Cardiac septum (tissue), 1 donor: ENCODE measurements at places on chromosomes 12 and 14. TPM values are rescaled to one million over a fixed set of nuclear protein-coding genes. Genes with fewer than 3 reads are reported as not detected.
A peak's percentile ranks its signal among the peaks of the same experiment; 100 is the strongest.

DNA sequence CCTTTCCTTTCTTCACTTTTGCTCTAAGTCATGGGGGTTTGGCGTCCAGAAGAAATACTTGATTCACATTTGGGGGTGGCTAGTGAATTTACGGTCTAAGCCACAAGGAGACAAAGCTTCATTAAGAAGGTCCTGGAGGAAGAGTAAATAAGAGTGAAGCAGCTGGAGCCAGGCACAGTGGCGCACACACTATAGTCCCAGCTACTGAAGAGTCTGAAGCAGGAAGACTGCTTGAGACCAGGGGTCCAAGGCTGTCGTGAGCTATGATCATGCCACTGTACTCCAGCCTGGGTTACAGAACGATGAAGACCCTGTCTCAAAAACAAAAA lies 23.3 kb downstream of the ACTN1 start:
- no peak for DNase-seq

C12orf54 gene
- total RNA-seq = not detected

GRCh38 chr12:87779016-87779415 lies 250.2 kb downstream of the C12orf50 start:
- DNase-seq = no peak

CDKN3 gene
- 4.7 TPM for total RNA-seq

GRCh38 chr14:73503648-73504047 lies 12.9 kb downstream of the RIOX1 start:
- DNase-seq = no peak

- no peak for DNase-seq
Observed at GRCh38 chr14:100304825-100305323, 1.4 kb downstream of the SLC25A29 start.

GRCh38 chr14:68146818-68147217 lies 327.2 kb downstream of the RAD51B start:
- no peak for DNase-seq

BATF gene
- 0.65 TPM for total RNA-seq

- DNase-seq = no peak
Observed at GRCh38 chr12:88308825-88309224, 166.7 kb downstream of the TMTC3 start.

DNA sequence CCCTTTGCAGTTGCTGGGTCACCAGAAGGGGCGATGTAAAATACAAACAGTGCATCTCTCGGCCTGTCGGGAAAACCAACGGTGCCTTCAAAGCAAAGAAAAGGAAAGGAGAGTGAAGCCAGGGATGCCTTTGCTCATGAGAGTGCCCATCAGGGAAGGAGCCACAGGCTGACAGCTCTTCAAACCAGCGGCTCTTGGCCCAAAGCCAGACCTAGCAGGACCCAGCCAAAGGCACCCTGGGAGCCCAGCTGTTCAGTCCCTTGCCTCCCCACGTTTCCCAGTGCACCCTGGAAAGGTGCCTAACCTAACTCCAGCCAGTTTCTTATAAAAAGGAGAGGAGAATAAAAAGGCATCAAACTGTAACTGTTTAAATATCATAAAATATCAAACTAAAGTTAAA lies 29.2 kb downstream of the PRMT8 start:
- no peak for DNase-seq

GRCh38 chr12:132404951-132405741 lies 75.8 kb upstream of the GALNT9 start:
- no peak for DNase-seq

- DNase-seq = no peak
Observed at GRCh38 chr14:60515511-60516289, 6.8 kb downstream of the SIX6 start.

- DNase-seq = no peak
Observed at GRCh38 chr14:22485178-22485577, 103.8 kb downstream of the DAD1 start.

DNA sequence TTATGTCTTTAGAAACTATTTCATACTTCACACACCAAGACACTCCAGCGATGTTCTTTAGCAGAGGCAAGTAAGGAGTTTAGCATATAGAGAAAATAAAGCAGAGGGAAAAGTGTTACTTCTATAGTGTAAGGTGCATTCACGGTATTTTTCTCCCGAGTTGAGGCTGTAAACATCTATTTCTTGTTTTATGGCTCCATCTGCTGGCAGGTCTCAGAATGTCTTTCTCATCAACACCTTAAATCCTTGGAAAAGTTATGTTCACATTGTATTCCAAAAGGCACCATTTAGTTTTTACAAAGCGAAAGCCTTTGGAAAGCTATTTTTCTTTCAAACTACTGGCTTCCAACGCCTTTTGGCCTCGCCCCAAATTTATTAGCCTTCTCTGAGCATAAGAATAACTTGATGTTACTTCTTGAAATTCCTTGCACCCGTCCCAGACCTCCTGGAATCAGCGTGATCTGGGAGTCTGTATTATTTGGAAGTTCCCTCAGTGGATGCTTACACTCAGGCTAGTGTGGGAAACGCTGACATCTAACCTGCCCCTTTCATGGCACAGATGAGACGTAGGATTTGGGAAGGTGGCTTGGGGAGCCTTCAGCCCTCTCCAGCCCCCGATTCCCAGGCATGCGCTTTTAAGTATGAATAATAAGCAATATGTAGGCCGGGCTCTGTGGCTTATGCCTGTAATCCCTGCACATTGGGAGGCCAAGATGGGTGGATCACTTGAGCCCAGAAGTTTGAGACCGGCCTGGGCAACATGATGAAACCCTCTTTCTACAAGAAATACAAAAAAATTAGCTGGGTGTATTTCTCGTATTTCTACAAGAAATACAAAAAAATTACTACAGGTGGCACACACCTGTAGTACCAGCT lies 1.9 kb upstream of the PIWIL1 start:
- DNase-seq = no peak

- no peak for DNase-seq
Observed at GRCh38 chr12:78562368-78563205, 302.0 kb upstream of the SYT1 start.

DNA sequence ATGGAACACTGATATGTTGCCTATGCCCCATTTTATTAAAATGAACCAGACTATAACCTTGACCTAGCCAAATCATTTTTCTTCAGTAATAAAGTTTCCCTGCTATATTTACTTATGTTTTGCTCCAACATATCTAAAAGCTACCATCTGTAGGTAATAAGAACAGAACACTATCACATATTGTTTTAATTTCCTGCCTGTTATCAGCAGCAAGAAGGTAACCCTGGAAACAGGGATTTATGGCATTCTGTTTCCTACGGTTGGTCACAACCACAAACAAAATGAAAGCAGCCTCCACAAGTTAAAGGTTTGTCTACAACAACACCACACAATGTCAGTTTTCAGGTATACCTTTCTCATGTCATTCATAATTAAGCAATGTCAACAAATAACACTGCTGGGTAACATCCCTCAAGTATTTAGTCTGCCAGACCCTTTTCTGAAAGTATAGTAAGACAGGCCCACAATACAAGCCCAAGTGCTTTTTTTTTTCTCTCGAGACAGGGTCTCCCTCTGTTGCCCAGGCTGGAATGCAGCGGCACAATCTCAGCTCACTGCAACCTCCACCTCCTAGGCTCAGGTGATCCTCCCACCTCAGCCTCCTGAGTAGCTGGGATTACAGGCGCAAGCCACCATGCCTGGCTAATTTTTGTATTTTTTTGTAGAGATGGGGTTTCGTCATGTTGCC lies 25.5 kb downstream of the GCH1 start:
- no peak for DNase-seq

- DNase-seq = no peak
Observed at GRCh38 chr12:89729946-89730459, 21.4 kb upstream of the ATP2B1 start.

DNA sequence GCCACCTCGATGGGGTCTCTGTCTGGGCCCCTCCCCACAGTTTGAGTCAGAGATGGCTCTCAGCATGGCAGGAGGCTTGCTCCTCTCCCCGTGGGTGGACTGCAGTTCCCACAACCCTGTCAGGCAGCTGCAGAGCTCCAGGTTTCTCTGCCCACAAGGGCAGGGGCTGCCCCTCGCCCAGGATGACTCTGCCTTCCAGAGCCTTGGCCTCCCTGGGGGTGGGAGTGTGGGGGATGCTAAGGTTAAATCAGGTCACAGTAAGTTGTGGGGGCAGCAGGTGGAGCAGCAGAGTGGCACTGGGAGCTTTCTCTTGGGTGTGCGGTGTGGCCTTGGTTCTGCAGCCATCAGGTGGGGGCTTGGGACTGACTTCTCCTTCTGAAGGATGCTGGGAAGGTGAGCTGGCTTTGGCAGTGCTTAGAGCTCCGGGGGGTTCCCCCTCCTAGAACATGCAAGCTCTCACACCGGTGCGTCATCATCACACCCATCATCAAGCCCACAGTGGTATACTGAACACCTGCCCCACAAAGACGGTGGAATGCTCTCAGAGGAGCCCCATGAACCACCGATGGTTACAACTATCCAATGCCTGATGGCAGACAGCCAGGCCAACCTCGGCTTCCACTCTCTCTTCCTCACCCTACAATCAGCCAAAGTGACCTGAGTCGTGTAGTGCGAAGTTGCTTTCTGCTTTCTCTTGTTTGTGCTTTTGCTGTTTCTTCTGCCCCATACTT lies 39.7 kb downstream of the ERH start:
- no peak for DNase-seq

GRCh38 chr14:101853455-101854018 lies 92.0 kb downstream of the PPP2R5C start:
- DNase-seq = no peak

DNA sequence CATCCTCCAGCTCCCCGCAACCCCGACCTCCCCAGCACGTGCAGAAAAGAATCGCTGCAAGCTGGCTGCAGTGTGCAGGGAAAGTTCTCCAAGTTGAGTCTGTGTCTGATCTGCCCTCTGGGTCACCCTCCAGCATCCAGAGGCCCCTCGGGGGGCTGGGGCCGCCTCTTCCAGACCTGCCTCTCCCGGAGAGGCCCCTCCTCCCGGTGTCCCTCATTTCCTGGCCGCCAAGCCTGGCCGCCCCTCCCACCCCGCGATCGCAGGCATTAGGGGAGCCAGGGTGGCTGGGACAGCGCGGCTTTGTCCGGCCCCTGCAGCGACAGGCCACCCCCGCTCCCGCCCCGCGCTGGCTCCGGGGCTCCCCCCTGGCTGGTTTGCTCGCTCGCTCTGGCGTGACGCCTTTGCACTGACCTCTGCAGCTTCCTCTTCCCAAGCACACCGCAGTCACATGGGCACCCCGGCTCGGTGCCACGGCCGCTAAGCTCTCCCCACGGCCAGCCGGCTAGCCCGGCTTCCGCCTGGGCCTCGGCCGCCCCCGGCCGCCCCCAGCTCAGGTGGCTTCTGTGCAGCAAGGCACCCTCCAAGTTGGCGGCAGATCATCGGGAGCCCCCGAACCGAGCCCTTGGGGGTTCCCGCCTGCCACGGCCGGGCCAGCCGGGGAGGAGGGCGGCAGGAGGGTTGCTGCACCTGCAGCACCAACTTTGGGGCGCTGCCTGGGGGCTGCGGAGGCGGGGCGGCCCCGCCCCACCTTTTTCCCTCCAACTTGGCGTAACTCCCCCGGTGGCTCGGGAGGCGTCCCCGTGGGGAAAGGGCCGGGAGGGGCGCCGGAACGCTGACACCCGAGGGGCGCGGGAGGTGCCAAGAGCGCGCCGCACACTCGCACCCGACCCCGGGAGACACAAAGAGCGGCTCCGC lies 43.7 kb downstream of the KDM2B start:
- DNase-seq = peak; percentile 97

DNA sequence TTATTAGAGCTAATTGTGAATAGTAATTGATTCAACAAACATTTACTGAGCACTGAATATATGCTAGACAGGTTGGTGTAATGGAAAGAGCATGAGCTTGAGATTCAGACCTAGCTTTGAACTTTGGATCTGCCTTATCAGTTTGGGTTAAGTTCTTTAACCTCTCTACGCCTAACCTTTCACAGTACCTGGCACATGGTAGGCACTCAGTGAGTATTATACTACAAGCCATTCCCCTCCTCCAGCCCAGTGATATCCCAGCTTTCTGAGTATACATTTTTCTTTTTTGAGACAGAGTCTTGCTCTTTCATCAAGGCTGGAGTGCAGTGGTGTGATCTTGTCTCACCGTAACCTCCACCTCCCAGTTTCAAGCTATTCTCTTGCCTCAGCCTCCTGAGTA lies 32.0 kb downstream of the FAM177A1 start:
- no peak for DNase-seq

RBP5 gene
- 0.62 TPM for total RNA-seq

TBX3 gene
- 17.1 TPM for total RNA-seq

DNA sequence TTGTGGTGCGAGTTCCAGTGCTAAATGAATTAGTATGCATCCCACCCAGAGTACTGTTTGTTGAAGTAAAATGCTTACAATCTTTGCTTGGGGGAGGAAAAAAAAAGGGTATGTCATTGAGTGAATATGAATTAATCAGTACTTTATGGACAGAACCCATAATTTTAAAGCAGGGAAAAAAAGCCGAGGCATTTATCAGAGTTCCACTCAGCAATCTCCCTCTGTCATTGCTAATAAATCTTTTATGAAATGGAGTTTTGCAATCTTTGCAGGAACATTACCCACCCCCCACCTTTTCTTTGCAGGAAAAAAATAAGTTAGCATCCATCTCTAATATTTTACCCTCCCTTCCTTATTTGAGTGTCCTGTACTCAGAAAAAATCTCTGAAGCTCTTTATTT lies 127.9 kb upstream of the TMPO start:
- DNase-seq = no peak

RNASE3 gene
- not detected for total RNA-seq

- DNase-seq = no peak
Observed at GRCh38 chr12:10620078-10620779, 6.8 kb upstream of the MAGOHB start.

DNA sequence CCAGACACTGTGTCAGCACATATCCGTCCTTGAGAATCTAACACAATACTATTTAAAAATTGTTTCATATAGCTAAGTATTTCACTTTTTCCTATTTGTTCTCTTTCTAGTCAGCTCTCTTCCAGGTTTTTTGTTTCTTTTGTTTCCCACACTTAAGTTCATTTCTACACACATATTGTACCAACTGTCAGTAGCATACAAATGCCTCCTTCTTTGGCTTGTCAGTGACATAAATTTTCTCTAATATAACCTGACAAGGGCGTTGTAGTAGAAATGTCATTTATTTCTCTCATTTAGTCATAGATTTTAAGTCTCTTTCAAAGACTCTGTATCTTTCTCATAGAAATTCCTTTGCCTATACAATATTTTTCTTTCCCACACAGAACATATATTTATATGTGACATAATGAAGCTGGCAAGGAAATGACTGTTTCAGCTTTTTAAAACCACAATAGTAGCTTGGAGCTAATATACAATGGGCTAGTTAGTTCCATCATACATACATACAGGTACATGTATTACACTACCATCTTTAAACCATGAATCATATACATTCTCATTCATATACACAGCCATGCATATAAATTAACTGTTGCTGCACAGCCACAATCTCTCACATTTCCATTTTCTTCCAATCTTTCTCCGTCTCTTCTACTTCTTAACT lies 42.3 kb upstream of the EPS8 start:
- no peak for DNase-seq

OR6C2 gene
- total RNA-seq = not detected

CCDC197 gene
- 3.4 TPM for total RNA-seq

- DNase-seq = no peak
Observed at GRCh38 chr14:92414690-92415445, 91.9 kb downstream of the SLC24A4 start.

ACSM4 gene
- not detected for total RNA-seq

GRCh38 chr14:90345239-90345557 lies 13.5 kb upstream of the NRDE2 start:
- no peak for DNase-seq

GRCh38 chr14:77804592-77804991 lies 4.7 kb downstream of the ADCK1 start:
- DNase-seq = no peak

- DNase-seq = no peak
Observed at GRCh38 chr14:65791191-65791981, 378.9 kb downstream of the FUT8 start.

- no peak for DNase-seq
Observed at GRCh38 chr12:117595751-117596150, 234.3 kb upstream of the NOS1 start.
